Right renal cortex interstitium (tissue), 3 donors: ENCODE measurements at places on chromosomes 1 and 21. TPM values are rescaled to one million over a fixed set of nuclear protein-coding genes. Genes with fewer than 3 reads are reported as not detected.

Gene ETV3
- 28.5 TPM for polyA plus RNA-seq

- DNase-seq = no peak
Measured at GRCh38 chr1:39926343-39926793, 24.7 kb upstream of the MYCL start.

Gene OXCT2
- polyA plus RNA-seq = 0.40 TPM

Gene FAM72B
- 6.1 TPM for polyA plus RNA-seq

Gene NES
- polyA plus RNA-seq = 179 TPM

Gene KLHDC9
- polyA plus RNA-seq = 17.6 TPM

DNA sequence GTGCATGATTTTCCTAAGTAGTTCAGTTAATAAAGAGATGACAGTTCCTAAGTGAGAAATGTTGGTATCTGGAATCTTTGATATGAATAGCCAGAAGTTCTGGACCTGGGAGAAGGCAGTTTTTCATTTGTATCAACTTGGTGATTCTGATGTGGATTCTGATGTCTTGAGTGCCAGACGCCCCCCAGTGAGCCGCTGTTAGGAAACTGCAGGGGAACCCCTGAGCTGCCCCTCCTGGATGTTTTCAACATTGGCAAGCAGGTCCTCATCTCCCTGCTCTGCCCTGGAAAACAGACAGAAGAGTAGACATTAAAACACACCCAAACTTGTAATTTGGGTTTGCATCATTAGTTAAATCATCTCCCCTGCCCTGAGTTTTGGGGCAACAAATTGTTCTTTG, 7.4 kb downstream of the ETS2 start:
- no peak for DNase-seq

DNA sequence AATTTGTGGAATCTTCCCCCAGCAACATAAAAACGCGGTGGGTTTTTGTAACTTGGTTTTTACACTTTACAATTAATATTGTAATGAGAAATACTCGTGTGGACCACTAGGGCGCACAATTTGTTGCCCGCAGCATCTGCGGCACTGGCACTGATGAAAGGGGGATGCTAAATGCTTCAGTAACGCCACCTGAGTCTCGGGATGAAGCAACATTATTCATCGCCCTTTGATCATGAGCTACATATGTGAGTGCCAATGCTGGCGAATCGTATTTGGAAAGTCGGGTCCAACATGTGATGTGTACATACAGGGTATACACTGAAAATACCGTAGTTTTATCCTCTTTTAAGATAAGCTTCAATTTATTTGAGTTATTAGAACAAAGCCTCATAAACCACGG, 34.2 kb upstream of the COX20 start:
- no peak for DNase-seq

DNA sequence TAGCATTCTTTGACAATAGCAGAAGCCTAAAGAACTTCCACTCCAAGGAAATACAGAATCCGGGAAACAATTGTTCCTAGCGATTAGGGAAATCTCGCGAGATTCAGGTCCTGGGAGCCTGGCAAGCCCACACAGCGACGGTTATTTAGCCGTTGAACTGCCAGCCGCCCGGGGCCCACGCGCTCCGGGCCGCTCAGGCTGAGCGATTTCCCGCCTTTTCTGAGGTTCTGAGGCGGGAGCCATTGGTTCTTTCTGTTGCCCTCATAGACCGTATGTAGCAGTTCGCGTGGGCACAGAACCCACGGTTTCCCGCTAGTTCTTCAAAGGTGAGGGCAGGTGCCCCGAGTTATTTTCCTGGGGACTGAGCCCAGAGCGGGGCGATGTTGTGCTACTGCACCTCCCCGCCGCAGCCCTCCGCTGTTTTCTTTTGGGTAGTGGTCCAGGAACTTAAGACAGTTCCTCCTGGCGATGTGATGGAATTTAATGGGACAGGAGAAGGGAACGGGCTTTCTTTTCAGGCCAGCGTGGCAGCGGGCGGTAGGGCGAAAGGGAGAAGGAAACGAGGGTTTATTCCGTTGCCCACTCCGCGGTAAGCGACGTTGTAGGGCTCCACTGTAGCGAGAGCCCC, at the start of gene SYCP1:
Gene SYCP1, plus strand, starts transcription at position 171 of the 628 bp plus-strand sequence. CDS start 602 bp downstream, outside the sequence.
- no peak for DNase-seq

DNA sequence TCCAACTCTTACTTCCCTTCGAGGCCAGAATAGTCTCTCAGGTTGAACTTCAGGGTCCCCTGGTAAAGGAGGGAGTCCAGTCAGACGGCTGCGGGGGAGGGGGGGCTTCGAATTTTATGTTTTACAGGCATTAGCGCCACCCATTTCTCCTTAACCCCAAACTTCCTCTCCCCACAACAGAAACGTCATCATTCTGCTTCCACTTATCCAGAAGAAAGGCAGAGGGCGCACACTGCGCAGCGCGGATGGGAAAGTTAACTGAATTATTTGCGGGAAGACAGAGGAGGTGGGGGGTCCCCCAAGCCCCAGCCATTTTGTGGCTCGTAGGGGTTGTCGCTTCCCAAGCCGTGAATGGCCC, 529 bp upstream of the PRMT2 start:
- DNase-seq = peak; percentile 73

DNA sequence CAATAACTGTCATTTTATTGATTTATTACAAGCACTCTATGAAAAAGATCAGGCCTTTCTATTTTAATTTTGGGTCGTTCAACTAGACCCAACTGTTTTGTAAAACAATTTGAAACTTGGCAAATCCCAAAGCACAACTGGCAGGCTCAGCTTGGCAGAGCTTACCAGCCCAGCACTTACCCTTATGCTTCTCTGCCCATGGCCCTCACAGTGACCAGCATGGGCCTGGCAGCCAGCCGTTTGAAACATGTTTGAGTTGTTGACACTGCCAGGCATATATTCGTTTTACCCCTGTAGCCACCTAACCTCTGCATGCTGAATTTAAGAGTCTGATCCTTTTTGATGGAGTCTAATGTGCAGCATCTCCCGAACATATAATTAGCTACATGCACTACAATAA, 796.7 kb upstream of the ADGRL2 start:
- no peak for DNase-seq

GRCh38 chr1:19009882-19010321, 53.4 kb upstream of the IFFO2 start:
- DNase-seq = no peak

GRCh38 chr1:54518489-54518888, 29.5 kb upstream of the ACOT11 start:
- no peak for DNase-seq

DNA sequence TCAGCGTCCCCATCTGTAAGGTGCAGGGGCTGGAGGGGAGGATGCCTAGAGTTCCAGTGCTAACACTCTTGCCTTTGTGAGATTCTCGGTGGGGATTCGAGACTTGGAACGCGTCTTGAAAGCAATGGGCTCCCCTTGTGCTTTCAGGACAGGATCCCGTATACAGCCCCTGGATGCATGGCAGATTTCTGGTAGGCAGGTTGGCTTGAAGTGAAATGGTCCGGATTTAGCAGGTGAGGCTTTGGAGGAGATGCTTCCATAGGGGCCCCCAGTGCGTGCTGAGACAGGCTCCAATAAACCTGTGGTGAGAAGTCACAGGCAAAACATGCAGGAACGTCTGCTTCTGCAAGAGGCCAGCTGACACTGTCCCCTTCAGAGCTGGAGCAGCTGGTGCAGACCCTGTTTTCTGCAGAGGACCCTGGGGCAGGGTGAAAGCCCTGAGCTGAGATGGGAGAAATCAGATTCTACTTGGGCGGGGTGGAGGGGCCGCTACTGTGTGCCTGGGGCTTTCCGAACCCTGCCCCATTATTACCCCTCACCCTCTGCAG, 270.4 kb downstream of the PTPRU start:
- DNase-seq = no peak

DNA sequence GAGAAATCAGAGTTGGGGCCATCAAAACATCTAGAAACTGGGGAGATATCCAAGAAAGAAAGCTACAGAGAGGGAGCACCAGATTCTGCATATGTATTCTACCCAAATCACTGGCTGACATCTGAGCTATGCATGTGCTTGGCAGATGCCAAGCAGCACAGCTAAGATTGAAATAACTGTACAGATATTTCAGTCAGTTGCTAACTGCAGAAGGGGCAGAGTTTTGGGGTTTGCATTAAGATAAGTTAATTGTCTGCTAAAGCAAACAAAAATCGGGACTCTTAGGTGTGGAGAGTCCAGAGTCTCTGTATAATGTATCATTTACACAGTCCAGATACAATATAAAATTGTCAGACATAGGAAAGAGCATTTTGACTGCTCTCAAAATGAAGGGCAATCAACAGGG, 437.1 kb downstream of the PTBP2 start:
- DNase-seq = no peak

DNA sequence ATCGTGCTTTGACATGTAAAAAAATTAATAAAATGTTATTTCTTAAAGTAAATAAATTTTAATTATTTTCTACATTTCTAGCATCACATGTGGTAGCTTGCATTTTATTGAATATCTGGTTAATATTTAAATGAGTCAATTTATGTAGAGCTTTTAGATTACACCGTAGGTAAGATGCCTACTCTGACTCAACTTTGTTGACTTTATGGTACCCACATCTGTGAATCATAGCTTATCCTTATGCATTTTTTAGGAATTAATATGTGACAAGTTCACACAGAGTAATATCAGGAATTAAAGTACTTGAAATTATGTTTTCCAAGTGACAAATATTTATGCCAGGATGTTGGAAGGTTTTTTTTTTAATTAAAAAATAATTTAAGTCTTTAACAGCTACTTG, 120.7 kb downstream of the LEPR start:
- DNase-seq = no peak

DNA sequence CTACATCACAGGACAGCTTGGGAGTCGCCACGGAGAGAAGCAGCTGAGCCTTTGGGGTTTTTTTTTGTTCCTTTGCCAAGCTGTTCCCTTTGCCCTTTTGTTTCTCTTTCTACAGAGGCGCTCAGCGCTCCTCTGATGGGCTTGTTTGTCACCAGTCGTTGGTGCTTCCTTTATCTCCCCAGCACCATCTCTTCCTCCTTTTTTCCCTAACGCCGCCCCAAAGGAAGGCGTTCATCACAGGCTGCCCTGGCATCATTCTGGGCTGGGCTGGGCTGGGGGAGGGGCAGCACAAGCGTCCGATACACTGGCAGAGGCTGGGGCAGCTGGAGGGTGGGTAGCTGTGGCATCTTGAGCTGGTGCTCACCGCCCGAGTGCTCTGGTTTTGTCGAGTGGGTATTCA, 10.5 kb downstream of the IGSF21 start:
- no peak for DNase-seq

GRCh38 chr1:212287261-212287895, 2.2 kb downstream of the PPP2R5A start:
- DNase-seq = no peak

Gene AMPD1
- not detected for polyA plus RNA-seq
